ENCODE measurements at places on chromosomes 11 and 22.
A peak's percentile ranks its signal among the peaks of the same experiment; 100 is the strongest.

- DNase-seq: no peak
Measured at GRCh38 chr11:126890561-126890960, 110.0 kb downstream of the KIRREL3 start.

- DNase-seq: no peak
Measured at GRCh38 chr11:27912916-27913315, 195.0 kb downstream of the KIF18A start.

GRCh38 chr11:113373306-113373705 lies 14.3 kb upstream of the ANKK1 start:
- DNase-seq: peak; percentile 47

DNA sequence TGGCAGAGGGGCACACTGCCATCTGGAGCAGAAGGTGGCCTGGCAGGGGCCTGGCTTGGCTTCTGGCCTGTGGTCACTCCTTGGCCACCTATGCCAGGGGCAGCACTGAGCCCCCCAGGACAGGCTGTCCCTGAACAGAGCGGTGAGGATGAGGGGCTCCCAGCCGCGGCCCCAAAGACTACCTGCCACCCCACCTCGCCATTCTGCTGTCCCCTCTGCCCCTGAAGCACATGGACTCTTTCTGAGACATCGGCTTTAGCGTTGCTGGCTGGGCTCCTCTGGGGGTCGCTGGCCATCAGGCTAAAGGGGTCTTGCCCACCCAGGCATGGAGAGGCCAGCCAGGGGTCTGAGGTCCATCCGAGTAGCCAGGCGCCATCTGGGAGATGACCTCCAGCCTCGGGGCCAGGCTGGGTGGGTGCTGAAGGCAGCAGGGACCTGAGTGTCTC lies 87.8 kb downstream of the WNT7B start:
- no peak for DNase-seq

GRCh38 chr11:2401436-2401984 lies 960 bp downstream of the TSSC4 start:
- DNase-seq: no peak

- peak; percentile 19 for DNase-seq
Measured at GRCh38 chr22:46373921-46374662, 38.6 kb downstream of the TRMU start.

- peak; percentile 10 for DNase-seq
Measured at GRCh38 chr11:59614277-59615119, 1.1 kb downstream of the OSBP start.

DNA sequence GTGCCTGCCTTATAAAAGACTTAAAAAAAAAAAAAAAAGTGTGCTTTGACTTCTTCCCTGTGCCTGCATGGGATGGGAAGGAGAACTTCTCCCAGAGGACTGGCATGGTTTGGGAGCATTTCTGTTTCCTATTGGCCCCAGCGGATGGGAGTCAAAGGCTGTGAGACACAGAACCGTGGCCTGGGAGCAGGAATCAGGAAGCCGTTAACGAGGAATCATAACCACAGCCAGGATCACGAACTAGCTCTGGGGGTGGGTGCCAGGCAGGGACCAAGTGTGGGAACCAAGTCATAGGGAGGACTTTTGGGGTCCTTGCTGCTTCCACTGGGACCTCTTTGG lies 526 bp downstream of the C1QTNF6 start:
- DNase-seq: no peak

DNA sequence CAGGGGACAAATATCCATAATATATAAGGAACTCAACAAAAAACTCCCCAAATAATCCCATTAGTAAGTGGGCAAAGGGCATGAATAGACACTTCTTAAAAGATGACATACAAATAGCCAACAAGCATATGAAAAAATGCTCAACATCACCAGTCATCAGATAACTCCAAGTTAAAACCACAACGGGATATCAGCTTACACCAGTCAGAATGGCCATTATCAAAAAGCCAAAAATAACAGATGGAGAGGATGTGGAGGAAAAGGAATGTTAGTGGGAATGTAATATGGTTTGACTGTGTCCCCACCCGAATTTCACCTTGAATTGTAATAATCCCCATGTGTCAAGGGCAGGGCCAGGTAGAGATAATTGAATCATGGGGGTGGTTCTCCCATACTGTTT lies 350.1 kb downstream of the GUCY1A2 start:
- no peak for DNase-seq

DNA sequence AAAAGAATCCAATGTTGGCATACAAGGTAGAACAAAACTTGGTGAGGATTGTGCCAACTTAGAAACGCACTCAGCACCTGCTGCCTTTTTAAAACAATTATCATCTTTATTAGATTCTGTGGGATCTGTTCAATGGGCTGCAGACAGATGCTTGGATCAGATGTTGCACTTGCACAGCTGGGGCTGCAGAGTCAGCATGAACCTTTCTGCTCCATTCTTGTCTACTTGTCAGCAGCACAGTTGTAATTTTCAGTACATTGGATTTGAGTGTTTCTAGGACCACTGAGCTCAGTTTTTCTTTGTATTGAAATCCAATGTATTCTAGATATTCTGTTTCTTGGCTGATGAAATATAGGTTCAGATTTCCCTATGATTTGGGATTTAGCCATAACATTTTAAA lies 164.5 kb downstream of the LUZP2 start:
- DNase-seq: no peak

DNA sequence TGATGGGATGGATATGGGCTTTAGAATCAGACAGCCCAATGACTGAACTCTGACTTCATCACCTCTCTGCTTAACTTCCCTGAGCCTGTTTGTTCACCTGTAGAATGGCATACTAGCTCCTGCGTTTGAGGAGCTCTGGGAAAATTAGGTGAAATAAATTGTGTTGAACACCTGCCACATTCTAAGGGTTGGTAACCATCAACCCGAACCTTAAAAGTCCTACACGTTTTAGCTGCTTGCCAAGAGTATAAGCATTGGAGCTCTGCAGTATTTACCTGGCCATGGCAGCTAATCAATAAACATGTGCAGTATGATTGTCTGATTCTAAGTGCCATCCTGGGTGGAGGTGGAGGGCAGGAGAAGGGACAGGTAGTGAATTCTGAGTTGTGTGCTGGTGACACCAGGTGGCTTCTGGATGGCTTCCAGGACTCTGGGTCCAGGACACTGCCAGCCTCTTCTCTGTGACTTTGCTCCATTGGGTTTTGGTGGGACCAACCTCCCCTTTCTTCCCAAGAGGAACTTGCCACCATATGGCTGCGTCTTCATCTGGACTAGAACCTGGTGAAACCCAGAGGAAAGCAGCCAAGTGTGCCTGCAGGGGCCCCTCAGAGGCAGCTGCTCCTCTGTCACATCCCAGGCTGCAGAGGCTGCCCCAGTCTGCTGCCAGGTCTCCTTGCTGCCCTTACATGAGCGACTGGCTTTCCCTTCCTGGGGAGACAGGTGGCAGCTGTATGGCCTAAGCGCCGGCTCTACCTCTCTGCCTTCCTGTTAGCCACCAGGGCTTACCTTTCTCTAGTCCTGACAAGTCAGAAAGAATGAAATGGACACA lies 85.6 kb downstream of the CACNG2 start:
- DNase-seq: no peak

- DNase-seq: no peak
Measured at GRCh38 chr11:26078231-26078821, 253.6 kb upstream of the ANO3 start.

DNA sequence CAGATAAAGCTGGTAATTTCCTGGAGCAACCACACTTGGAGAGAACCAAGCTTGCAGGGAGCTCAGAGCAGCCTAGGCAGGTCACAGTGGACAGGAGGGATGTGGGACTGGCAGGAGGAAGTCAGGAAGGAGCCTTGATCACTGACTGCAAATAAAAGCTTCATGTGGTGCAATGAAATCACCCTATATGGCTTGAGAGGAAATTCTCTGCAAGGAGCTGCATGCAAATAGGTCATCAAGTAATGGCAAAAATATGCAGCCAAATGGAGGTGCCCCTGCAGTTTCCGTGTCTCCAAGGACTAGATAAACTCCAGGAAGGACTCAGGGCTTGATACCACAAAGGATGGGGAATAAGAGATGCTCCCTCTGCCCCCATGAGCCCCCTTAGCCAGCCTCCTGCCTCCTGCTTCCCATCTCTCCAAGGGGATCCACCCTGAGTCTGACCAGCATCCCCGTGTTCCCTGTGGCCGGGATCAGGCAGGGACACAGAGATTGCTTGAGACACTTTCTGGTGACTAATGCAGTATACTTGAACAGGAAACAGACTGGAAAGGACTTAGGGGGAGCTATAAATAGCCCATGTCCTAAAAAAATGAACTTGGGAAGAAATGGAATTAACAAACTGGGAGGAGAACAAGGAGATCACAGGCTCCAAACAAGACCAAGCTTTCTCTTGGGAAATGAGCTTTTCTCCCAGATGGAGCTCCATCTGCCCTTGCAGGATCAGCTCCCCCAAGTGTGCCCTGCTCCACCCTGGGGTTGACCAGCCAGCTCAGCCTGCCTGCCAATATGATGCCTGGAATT lies 23.9 kb upstream of the MICAL2 start:
- peak; percentile 67 for DNase-seq

- no peak for DNase-seq
Measured at GRCh38 chr11:19284881-19285280, 44.1 kb upstream of the E2F8 start.

DNA sequence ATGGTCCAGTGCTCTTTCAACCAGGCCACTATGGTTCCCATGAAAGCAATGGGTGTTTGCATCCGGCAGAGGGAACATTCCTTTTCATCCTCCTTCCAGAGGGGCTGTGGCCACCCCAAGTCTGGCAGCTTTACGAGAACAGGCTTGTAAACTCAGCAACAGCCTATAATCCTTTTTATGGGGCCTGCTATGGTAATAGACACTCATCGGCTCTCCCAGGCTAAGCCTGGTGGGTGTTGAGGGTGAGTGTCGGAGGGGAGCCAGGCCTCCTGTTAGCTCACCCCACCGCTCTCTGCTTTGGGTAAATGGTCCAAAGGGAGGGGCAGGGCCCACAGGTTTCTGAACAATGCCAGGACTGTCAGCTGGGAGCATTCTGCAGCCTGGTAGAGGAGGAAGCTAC lies 111.6 kb upstream of the CD82 start:
- no peak for DNase-seq

DNA sequence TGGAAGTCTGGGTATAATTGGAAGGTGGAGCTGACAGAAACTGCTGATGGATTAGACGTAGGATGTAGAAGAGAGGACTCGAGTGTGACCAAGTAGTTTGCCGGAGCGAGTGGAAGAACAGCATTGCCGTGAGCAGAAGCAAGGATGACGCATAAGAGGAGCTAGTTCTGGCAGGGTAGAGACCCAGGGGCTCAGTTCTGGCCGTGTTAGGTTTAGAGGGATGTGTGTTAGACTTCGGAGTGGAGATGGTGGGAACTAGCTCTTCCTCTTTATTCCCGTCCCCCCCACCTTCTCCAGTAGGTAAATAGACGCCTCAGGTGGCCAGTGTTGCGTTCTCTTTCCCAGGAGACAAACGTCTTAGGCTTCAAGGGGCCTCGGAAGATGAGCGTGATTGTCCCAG lies 19.1 kb downstream of the TUB start:
- DNase-seq: no peak

GRCh38 chr11:114200351-114201133 lies 95.7 kb upstream of the NNMT start:
- no peak for DNase-seq

DNA sequence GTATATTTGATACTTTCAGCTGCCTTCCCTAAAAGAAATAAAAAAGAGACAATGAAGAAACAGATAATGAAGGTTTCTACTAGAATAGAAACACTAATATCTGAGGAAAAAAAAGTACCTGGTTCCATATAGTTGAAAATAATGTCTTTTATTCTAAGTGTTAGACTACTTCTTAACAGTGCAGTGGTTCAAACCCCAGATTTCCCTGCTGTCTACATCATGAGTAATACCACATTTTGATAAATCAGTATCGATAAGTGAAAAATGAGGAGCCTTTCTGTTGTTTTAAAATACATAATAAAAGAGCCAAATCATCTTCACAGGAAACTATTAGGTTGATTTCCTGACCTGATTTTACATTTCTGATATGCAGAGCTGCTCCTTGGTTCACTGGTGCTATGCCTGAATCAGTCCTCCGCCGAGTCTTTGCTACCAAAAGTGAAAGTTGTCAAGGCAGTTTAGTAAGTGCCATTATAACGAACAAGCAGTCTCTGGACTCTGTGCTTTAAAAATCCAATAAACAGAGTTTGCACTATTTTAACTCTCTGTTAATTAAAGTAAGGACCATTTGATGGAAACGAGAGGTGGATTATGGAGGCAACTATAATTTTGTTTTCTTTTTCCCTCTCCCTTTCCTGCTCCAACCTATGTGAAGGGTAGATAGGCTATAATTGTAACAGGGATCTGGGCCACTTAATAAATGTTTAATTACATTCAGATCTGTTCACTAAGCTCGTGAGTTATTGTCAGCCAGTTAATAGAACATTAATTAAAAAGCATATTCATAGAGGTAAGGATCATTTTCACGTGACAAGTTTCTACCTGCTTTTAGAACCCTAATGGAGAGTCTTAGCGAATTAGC lies 724.5 kb upstream of the RAG2 start:
- no peak for DNase-seq

DNA sequence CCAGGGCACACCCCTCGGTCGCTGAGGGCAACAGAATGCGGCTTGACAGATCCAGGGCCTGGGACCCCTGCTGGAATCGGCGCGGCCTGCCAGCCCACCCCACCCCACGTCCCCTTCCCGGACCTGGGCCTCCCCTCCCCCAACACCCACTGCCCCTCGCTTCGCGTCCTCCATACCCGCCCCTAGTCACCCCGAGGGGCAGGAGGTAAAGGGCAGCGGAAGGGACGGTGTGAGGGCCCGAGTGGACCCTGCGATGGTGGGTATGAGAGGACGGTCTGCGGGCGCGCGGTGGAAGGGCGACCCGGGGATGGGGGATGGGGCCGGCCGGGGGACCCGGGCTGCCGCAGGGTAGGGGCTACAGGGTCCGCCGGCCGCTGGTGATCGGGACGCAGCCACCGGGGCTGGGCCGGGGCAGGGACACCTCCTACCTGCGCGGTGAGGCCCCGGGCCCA lies 311 bp downstream of the APBB1 start:
- no peak for DNase-seq

DNA sequence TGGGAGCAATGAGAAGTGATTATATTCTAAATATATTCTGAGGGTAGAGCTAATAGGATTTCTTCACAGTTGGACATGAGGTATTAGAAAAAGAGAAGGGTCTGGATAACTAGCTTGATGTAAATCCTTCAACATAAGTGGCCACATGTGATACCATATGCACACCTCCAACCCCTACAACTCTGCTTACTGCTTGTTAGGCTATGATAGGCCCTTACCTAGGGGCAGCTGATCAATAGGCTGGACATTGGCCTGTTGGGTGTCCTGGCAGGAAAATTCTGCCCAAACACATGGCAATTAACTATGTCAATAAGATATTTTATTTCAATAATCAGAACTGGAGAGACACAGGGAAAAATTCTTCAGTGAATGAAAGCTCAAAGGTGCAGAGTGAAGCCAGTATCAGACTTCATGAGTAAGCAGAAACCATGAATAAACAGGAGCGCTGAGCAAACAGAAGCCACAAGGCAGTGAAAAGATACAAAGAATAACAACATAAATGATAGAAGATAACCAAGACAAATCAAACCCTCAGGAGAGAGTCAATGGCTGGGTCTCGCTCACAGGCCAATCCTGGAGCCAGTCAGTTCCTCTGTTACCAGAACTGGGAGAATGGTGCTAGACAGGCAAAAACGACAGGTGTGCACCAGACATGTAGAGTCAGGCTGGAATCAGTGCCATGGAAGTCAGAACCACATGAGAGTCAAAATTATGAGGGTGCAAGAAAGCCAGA lies 46.3 kb upstream of the PSMA1 start:
- DNase-seq: no peak
